Frontal cortex (tissue), 4 donors: ENCODE measurements at places on chromosomes 5 and 9.

GRCh38 chr5:13708906-13709305 lies 235.6 kb downstream of the DNAH5 start:
- DNase-seq, result no peak

- DNase-seq, result no peak
Observed at GRCh38 chr9:80375477-80375876, 803.7 kb downstream of the TLE4 start.

- DNase-seq, result no peak
Observed at GRCh38 chr9:134445000-134445399, 118.7 kb downstream of the RXRA start.

DNA sequence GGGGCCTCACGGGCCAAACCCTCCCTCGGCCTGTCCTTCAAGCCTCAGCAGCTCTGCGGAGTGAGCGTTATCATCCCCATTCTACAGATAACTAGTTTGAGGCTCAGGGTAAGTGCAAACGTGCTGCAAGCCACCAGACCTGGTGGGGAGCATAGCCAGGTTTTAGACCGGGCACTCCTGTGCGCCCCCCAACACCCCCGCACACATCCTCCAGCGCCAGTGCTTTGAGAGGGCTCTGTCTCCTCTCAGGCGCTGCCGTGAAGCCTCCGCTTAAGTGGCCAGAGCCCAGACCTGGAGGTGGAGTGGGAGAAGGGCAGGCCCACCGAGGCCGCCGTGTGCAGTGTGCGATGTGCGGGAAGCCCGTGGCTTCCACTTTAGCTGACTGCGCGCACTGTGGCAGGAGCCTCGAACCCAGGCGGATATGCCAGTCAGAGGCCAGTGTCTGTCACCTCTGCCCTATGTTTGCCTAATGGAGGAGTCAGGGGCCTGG lies 1.6 kb upstream of the MGAT1 start:
- no peak for DNase-seq

DNA sequence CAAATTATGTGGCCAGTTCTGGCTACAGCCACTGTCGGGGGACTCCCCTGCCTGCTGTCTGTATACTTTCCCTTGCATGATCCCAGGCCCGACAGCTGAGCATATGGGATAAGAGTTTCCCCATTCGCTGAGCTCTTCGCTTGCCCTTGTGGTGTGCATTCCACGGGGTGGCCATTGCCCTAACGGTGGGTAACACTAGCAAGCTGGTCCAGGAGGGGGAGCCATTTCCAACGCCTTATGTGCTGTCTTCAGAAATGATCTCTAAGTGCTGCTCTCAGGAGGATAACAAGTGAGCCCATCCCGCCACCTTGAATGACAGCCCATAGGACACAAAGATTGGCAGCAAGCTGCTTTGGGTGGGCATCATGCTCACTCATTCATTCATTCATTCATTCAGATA lies 190.9 kb downstream of the FSTL4 start:
- DNase-seq, result no peak
